Inflammatory macrophage treated with lipopolysaccharide for 1 hour (primary cell): ENCODE measurements at places on chromosomes 5 and 9.

- no peak for DNase-seq
These were observed 764 bp upstream of the GRIN1 start for GRCh38 chr9:137138058-137138721.

DNA sequence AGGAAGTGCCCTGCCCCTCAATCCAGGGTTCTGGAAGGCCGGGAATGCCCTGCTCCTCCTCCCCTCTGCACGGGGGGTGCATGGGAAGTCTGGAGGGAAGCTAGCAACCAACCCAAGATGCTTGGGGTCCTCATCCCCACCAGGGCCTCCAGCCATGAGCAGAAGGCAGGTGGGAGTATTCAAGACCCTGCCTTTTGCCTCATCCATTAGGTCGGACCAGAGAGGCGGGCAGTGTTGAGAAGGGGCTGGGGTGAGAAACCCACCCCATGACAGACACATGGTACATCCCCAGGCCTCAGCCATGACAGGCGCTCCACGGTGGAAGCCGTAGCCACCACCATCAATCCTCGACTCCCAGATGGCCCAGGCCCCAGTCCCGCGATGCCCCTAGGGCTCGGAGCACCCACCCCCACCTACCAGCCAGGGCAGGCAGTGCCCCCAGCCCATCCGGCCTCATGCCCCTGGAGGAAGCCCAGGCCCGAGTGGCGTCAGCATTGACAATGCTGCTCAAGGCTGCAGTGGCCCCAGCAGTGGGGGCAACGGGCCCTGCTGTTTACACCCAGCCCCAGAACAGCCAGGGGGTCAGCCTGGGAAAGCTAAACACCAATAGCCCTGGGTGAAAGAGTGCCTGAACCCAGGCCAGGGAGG is 8.6 kb downstream of the NR5A1 start:
- DNase-seq: no peak

DNA sequence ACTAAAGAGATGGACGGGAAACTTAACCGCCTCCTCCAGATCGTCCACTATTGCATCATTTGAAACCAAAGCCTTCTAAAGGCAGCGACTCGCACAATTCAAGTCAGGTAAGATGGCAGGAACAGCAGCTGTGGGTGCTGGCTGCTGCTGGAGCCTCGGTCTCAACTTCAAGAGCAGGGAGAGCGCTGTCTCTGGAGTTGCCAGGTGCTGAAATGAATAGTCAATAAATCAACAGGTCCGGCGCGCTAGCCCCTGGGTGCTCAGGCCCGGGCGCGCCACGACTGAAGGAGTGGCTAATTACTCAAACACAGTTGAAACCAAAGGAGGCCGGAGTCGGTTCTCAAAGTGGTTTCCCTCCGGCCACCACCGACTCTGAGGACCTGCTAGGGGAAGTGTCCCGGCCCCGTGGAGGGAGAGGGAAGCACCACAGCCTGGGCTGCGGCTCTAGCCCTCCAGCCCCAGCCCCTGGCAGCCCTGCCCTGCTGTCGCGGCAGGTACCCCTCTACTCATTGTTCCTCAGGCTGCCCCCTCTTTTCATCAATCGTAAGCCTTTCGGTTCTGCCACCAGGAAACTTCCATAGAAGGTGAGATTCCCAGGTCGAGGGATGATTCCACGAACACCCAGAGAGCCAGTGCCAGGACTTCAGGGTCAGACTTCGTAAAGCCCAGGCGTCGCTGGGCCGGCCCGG is 804 bp downstream of the TTC39B start:
- DNase-seq: peak; percentile 60

GRCh38 chr5:171264843-171265242 is 44.2 kb upstream of the TLX3 start:
- DNase-seq: no peak

DNA sequence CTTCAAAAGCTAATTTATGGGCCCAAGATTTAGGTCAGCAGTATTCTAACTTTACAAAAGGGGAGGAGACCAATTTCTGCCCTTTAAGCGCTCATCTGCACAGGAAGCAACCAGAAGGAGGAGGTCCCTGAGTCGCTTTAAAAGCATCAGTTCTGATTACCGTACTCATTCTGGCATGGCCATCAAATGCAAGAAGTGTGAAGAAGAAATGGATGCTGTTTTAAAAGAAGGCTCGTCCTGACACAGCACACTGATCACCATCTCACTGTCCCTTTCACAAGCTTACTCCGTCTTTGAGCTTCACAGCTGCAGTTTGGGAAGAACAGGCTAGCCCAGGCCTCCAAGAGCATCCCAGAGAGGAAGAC is 17.5 kb downstream of the ZNF608 start:
- DNase-seq: no peak

GRCh38 chr5:95347506-95348120 is 43.6 kb upstream of the FAM81B start:
- no peak for DNase-seq

- peak; percentile 72 for DNase-seq
These were observed 1.3 kb downstream of the ECPAS start for GRCh38 chr9:111482694-111483438.
